ENCODE measurements at places on chromosomes 12 and 14.
A peak's percentile ranks its signal among the peaks of the same experiment; 100 is the strongest.

DNA sequence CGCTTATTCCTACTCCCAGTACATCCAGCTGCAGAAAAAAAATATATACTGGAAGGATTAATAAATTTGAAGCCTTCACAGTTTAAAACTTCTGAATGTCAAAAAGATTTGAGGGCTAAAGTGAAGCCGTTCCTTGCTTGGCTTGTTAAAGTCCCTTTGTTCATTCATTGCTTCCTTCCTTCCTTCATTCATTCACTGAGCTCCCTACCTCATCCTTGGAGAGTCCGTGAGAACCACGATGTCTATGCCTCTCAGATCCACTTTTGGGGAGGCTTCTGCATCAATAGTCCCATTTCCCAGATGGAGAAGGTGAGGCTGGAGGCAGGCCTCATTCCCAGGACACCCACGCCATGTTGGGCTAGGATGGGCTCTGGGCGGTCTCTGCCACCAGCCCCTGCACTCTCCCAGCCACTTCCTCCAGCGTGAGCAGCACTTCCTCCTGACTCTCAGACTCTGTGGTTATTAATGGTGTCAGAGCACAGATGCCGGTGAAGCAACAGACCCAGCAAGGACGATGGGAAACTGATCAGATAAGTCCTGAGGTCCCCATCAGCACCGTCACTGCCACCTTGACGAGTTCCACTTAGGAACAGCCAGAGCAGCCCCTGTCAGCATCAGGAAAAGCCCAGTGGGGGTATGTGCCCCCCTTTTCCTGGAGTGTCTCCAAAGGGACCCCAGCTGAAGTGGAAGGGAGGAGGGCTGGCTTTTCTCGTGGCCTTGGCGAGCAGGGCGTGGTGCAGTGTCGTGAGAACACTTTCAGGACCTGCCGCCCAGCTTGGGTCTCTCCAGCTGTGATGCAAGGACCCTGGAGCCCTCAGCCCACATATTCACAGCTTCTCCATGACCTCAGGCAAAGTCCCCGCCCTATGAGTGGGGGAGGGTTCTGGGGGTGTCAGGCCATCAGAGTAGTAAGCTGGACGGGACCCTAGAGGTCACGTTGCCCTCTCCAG is 21.2 kb downstream of the ASB2 start:
- DNase-seq = peak; percentile 16

DNA sequence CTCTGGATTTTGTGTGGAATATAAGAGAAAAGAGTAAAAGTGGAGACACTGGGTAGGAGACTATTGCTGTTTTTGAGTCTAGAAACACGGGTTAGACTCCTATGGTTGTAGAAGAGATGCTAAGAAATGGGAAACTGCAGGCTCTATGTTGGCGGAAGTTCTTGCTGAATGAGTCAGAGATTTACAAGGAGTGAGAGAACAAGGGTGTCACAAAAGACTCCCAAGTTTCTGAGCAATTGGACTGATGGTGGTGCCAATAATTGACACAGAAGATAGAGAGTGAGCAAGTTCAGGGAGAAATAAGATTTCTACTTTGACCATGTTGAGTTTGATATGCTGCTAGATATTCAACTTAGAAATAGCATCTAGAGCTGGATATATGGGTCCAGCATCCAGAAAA is 2.6 kb upstream of the PRKD1 start:
- no peak for DNase-seq

GRCh38 chr14:36771028-36771640 is 109.5 kb downstream of the PAX9 start:
- no peak for DNase-seq

GRCh38 chr12:62166525-62166924 is 93.7 kb upstream of the USP15 start:
- no peak for DNase-seq

DNA sequence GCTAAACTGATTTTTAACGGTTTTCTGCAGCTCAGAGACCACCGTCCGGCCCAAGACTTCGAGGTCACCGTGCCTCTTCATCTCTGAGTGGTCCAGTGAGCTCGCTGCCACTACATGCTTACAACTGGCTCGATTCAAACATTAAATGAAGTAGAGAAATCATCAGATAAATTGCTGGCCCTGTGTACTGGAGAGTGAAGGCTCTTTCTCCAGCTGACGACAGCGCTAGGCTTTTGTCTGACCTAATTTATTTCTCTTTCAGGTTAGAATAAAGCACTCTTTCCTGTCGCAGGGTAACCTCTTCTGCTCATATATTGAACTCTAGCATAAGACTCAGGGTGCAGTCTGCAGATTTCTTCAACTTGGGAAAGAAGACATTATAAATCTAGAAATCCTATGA is 6.4 kb downstream of the BCL11B start:
- no peak for DNase-seq

DNA sequence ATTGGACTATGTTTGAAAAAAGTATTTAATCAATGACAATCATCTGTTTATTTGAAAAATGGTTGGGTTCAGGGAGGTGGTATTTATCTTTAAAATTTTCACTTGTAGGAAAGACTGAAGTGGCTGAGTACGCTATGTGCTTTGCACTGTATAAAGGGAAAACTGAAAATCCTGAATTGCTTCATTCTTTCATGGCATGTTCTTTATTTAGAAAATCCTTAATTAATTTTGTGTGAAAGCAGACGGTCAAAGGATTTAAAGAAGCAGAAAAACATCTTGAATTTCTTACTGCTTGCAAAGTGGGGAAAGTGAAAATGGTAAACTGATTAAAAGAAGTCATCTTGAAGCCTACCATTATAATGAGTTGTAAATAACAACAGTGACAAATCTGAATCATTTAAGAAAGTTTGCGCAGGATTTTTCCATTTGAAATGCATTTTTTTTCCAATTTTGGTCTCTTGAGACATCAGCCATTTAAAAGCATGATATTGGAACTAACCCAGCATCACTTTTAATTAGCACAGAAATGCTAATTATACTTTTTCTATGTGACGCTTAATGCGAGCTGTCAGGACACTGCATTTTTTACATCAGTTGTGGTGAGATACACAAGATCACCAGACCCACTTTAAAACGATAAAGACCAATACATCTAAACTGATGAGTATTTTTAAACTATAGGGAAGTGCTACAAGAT is 169.0 kb downstream of the NEDD1 start:
- DNase-seq = no peak

GRCh38 chr12:59859171-59859510 is 263.3 kb downstream of the SLC16A7 start:
- DNase-seq = no peak

- no peak for DNase-seq
Measured at GRCh38 chr14:86221000-86221399, 691.1 kb downstream of the FLRT2 start.

DNA sequence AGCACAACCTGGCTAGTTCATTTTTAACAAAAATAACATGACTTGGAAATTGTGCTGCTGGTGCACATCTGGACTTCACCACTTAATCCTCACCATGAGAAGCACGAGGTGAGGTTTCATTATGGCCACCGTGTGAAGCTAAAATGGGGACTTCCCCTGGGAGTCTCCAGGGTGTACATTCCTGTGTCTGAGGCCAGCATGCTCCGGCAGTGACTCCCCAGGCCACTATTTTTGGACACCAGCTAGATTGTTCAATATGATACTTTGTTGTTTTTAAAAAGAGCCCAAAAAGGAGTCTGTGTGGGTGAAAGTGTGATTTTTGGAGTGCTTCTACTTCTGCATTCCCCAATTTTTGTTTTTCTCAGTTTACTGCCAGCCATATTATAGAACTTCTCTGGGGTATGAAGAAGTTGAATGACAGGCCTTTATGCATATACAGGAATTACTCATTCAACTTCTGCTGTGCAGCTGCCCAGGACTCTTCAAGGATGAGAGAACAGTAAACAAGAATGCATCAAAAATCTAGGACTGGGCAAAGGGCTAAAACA is 16.9 kb upstream of the AICDA start:
- DNase-seq = no peak

GRCh38 chr12:16857456-16857923 is 251.5 kb upstream of the LMO3 start:
- DNase-seq = no peak

- no peak for DNase-seq
Measured at GRCh38 chr12:99027055-99027393, 381.9 kb downstream of the APAF1 start.

- no peak for DNase-seq
Measured at GRCh38 chr12:2999265-2999841, 40.2 kb downstream of the TEAD4 start.
